ENCODE measurements at places on chromosomes 6 and 20. TPM values are rescaled to one million over a fixed set of nuclear protein-coding genes. Genes with fewer than 3 reads are reported as not detected.

DNA sequence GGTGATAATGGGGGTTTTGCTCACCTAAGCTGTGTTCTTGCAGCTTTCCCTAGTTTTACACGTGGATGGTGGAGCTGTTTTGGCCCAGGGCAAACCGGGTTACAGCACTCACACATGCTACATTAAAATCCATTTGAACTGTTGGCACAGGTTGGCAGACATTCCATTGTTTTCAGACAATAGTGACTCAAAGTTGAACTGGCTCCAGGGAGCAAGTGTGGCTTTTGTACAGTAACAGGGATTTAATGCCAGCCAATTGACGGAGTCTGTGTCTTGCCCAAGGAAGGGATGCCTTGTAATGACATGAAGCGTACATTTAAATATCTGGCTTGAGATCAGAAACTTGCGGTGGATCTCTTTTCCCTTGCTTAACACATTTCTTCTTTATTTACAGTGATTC lies 183.1 kb downstream of the DTNBP1 start:
- no peak for DNase-seq

C20orf141 gene
- not detected for total RNA-seq

MEI4 gene
- total RNA-seq: 0.38 TPM

- DNase-seq: no peak
Measured at GRCh38 chr6:133131621-133132465, 109.3 kb upstream of the EYA4 start.

DNA sequence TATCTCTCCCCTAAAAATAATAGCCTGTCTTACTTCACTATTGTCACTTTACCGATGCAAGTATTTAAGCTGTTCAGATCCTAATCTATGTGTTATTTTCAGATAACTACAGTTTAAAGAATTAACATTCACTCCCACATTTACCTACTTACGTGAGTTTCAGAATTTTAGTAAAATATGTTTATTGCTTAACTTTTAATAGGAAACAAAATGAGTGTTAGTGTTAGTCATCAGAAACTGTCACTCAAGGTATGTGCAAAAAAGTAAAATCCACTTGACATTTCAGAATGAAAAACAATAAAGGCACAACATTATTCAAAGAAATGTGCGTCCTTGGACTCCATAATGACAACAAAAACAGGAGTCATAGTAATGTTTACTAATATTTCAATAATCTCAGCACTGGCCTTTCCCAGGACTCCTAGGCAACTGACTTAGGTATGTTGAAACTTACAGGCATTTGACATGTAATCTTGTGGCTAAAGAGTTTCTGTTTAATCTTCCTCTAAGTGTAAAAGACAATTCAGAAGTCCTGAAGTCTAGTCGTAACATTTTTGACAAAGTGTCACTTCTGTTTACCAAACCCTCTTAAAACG lies 4.5 kb downstream of the ATXN1 start:
- no peak for DNase-seq

GRCh38 chr20:1565461-1565860 lies 8.0 kb upstream of the SIRPD start:
- no peak for DNase-seq

- peak; percentile 66 for DNase-seq
Measured at GRCh38 chr6:71886184-71887005, at the start of gene RIMS1. Gene RIMS1, plus strand, starts transcription at chr6:71886550. Its CDS starts 474 bp downstream, at chr6:71887024.

GRCh38 chr6:3545156-3545555 lies 88.3 kb upstream of the SLC22A23 start:
- DNase-seq: no peak

RNF144B gene
- 23.2 TPM for total RNA-seq

RIMS4 gene
- total RNA-seq: 0.10 TPM

DNA sequence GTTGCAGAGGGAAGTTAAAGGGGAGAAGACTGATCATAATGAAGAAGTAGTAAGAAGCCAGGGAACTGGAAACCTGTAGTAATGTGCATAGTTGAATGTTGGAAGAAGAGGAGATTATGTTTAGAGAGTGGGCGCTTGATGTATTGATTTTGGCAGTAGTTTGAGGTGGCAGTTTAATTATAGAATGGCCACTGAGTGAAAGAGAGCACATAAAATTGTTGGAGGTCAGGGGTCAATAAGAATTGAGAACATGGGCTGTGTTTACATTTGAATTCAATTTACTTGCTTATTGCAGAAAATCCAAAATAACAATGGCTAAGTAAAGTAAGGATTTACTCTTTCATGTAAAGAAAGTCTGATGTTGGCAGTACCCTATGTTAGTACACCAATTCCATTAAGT lies 15.7 kb downstream of the VTA1 start:
- DNase-seq: no peak

GRCh38 chr20:1900321-1900801 lies 5.2 kb downstream of the SIRPA start:
- peak; percentile 64 for DNase-seq

ETV7 gene
- total RNA-seq: not detected

- no peak for DNase-seq
Measured at GRCh38 chr6:63929111-63929510, 293.5 kb downstream of the PHF3 start.

- DNase-seq: no peak
Measured at GRCh38 chr6:122184401-122184827, 215.0 kb upstream of the HSF2 start.

DNA sequence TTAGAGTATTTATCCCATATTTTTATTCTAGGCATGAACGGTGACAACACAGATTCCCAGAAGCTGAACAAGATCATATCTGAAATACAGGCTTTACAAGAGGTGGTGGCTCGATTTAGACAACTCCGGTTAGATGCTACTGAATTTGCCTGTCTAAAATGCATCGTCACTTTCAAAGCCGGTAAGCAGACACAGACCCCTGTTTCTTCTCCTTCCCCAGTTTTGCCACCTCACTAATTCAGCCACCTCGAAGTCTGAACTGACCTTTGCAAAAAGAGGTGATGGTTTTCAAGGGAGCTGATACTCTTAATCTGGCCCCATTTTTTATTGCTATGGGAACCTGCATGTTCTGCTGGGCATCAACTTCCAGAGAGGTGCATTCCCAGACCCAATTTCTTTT lies 15.0 kb downstream of the NR2E1 start:
- DNase-seq: no peak

DNA sequence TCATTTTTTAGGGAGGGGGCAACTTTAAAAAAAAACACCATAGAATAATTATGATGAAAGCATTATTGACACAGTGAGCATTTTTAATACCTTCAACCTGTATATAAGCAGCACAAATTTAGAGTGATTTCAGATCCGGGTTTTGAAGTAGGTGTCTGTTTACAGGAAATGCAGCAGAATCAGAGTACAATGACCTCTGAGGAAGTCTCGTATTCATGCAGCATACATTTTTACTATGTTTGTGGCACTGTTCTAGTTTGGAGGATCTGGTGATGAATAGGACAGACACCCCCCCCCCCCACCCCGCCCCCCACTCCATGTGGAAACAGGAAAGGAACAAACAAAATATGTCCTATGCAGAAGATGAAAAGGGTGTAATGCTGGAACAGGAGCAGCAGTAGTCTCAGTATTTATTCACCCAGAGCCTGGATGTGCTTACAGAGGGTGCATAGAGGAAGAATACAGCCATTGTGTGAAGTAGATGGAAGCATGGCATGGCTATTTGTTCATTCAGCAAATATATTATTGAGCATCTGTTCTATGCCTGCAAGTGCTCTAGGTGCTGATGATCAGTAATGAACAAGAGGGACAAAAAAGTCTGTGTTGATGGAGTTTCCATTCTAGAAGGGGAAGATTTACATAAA lies 19.7 kb downstream of the VAPB start:
- no peak for DNase-seq

- DNase-seq: no peak
Measured at GRCh38 chr6:5203546-5203945, 57.2 kb downstream of the LYRM4 start.

GRCh38 chr6:9116026-9116425 lies 680.7 kb upstream of the SLC35B3 start:
- DNase-seq: no peak

- no peak for DNase-seq
Measured at GRCh38 chr6:20411953-20412681, 10.4 kb downstream of the E2F3 start.

DNA sequence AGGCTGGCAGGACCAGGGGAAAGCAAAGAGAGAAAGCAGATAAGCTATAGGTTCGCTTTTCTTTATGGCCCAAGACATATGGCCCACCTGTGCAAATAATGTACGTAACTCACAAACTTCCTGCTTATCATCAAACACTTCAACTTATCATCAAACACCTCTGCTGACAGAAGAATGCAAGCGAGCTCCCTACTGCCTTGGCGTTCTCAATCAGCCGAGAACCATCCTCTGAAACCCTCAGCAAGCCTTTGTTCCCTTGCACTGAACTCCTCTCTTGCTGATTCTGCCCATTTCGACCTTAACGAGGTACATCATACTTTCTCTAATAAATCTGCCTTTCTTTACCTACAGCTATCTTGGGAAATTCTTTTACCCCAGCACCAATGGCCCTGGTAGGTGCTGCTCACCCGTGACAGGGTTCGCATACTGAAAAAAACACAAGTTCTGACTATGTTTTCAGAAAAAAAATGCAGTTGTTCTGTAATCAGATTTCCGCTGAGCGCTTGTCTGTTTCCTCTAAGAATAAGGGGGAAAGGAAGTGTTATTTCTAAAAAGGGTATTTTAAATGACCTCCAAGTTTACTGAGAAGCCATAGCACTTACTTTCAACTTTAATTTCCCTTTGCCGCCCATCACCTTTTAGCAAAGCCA lies 28.3 kb downstream of the SERPINB6 start:
- DNase-seq: no peak

DNA sequence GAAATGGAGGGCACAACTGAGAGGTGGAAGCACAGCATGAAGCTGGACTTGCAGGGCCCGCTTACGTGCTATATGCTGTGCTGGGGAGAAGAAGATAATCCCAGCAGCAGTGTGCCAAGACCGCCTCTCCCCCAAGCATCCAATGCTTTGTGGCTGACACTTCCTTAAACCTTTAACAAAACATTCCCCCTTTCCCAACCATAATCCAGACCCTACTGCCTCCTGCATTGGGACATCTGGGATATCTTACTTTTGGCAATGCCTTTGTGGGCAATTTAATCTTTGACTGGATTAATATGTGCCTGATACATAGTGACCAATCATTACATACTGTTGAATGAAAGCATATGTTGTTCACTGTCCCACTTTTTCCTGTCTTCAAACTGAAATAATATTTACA lies 3.1 kb upstream of the TENT5A start:
- DNase-seq: no peak

DNA sequence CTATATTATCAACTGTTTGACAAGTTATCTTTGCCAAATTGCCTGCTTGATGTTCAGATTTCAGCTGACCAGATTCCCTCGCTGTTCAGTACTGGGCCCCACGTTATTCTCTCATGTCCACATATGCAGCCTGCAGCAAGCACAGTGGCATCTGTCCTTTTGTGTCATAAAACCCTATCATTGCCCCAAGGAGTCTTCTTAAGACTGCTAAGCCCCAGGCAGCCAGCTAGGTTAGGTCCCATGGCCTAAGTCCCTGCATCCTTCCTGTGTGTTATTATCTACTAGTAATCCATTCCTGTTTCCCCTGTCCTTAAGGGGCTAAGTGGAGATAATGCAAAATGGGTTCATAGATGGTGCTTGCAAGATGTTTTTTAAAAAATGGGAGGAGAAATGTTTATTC lies 7.2 kb downstream of the KDM1B start:
- no peak for DNase-seq

GRCh38 chr6:129874837-129875236 lies 13.7 kb upstream of the TMEM244 start:
- no peak for DNase-seq

RNF39 gene
- not detected for total RNA-seq

DNA sequence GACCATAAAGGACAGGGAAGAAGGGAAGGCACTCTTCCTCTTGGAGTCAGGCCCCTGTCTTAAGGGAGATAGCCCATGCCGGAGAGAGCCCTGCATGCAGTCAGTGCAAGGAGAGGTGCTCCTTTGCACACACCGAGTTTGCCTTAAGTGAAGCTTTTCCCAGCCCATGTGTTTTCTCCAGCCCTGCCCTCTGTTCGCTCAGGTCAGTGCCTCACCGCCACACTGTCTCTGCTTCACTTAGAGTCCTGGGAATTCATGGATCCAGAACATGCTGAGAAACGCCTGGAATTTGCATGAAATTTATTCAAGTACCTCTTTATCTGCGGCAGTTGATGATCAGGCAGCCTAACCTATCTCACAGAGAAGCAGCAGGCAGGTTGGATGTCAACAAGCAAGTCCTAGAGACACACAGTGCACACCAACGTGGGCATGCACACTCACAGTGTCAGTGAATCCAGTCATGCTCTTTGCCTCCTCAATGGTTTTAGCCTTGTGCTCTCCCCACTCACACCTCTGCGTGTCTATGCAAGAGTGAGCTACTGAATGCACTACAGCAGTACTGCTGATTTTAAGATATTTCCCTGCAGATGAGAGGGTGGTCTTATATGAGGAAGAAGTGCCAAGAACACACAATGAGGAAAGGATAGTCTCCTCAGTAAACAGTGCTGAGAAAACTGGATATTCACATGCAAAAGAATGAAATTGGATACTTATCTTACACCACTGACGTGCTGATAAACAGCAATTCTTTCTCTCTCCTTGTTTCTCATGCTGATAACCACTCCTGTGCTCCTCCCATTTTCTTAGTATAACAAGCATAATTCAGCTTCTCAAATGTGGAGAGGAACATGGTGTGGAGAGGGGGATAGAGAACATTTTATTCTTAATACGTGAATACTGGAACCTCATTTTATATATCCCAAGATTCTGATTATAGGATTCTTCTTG lies 295.1 kb upstream of the CDYL start:
- no peak for DNase-seq

RAET1L gene
- total RNA-seq: not detected

IL17A gene
- not detected for total RNA-seq

DNA sequence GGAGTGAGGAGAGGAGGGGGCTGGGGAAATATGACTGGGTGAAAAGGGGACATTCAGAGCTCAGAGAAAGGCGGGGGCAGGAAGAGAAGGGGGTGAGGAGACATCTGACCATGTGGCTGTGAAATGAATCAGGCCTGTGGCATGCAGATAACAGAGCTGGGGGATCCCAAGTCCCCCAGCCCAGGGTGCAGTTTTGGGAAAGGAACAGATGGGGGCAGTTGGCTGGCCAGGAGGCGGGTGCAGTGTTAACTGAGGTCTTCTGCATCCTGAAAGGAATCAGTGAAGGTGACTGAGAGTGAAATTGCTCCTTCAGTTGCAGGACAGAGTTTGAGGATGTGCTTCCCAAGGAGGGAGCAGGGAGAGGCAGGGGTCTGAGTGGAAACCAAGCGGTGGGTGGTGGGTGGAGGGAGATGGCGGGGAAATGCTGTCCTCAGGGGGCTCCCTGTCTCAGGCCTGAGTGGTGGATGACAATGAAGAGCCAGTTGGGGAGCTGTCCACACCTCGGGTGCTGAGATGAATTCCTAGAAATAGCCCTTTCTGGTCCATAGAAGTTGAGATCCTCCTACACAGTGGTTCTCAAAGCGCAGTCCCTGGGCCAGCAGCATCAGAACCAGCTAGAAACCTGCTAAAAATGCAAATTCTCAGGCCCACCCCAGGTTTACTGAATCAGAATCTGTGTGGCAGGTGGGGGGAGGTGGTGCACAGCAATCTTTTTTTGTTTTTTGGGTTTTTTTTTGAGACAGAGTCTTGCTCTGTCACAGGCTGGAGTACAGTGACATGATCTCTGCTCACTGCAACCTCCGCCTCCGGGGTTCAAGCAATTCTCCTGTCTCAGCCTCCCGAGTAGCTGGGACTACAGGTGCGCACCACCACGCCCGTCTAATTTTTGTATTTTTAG lies 26.0 kb upstream of the CCDC167 start:
- DNase-seq: peak; percentile 50

C6orf58 gene
- 0.82 TPM for total RNA-seq

- DNase-seq: no peak
Measured at GRCh38 chr6:38782616-38783015, 67.5 kb downstream of the DNAH8 start.

All from endothelial cell (in vitro differentiated cells).